ENCODE measurements at places on chromosomes 16 and 17.

DNA sequence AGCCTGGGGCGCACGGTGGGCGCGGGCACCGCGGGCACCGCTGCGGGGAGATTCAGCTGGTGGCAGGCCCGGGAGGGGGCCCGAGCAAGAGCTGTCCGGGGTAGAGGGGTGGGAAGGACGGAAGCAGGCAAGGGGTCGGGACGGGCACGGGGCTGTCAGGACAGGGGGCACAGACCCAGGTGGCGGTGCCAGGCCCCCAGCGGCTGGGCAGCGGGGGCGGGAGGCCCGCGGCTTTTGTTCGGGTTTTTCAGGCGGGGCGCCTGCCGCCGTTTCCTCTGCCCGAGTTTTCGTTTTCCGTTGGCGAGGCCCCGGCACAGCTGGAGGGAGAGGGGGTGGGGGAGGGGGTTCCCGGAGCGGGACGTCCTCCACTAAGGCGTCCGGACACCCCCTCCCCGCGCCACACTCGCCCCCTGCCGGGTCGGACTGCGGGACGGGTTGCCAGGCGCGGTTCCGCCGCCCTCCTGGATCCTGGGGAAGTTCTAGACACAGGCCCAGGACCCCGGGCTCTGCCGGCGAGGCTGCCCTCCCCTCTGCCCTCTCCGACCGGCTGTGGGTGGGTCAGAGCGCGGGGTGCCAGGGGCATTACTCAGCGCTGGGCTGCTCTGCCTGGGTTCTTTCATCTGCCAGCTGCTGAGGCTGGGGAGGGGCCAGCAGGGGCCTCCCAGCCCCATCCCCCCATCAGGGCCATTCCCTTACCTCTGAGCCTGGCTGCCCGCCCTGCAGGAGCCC lies 543 bp downstream of the ARHGAP23 start:
- peak overlapping the region; percentile 68 for H3K27ac ChIP-seq
- peak overlapping the region; percentile 83 for H3K4me3 ChIP-seq
- peak; percentile 20 for DNase-seq

DNA sequence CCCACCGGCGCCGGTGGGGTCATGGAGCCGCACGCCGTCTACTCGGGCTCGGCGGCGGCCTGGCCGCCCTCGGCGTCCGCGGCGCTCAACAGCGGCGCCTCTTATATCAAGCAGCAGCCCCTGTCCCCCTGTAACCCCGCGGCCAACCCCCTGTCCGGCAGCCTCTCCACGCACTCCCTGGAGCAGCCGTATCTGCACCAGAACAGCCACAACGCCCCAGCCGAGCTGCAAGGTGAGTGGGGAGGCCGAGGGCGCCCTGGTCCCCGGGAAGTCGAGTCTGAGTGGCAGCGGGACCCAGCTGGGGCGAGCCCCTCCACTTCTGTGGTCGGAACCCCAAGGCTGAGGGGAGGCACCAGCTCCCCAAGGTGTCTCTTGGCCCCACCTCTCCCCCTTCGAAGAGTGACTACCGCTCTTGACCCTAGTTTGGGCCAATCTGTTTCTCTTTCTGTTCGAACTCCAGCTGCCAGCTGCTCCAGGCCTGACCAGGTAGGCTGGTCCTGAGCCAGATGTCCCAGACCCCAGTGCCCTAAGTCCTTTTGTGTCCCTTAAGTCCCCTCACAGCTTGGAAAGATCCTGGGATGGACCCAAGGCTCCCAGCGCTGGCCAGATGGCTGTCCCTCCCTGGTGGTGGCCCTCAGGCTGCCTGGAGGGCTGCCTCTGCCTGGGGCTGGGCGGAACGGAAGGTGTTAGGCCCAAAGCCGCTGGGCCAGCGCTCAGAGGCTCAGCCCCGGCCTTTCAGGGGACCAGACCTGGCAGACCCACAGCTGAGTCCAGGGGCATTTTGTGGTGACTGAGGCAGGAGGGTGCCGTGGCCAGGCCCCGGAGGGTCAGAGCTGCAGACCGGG lies 1.2 kb downstream of the FOXF1 start:
- H3K27me3 ChIP-seq = peaks cover 16% of the 10 kb centered on the region
- DNase-seq = no peak
- peak overlapping the region; percentile 91 for H3K4me3 ChIP-seq
- H3K27ac ChIP-seq = peak overlapping the region; percentile 79
- peaks cover 34% of the 10 kb centered on the region for H3K4me1 ChIP-seq

DNA sequence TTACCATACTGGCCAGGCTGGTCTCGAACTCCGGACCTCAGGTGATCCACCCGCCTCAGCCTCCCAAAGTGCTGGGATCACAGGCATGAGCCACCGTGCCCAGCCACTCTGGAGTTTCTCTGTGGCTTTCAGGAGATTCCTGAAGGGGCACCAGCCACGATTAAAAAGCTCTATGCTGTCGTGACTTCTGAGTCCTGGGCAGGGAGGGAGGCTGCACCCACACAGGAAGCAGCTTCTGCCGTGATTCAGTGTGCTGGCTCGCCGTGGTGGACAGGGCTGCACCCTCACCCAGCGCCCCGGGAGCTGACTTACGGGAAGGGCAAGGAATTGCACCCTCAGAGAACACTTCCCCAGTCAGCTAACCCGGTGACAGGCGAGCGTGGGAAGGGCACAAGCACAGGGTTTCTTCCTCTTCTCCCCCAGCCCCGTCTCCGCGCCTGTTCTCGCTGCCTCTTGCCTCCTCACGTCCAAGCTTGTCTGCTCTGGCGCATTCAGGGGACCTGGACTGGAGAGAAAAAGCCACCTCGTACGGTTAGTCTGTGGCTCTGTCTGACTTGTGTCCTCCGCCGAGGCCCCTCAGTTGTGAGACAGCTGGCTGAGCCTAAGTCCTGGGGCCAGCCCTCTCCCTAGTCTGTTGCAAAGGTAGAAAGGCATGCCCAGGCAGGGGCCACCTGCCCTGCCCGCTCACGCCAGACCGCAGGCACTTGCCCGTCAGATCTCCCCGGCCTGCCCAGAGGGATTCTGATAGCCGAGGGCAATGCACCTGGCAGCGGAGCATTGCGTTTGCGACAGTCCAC lies 145.0 kb downstream of the SEC14L1 start:
- peaks cover 71% of the 10 kb centered on the region for H3K4me1 ChIP-seq
- H3K36me3 ChIP-seq = no peaks in the 10 kb centered on the region
- peak overlapping the region; percentile 52 for H3K4me3 ChIP-seq
- H3K27ac ChIP-seq = peak overlapping the region; percentile 97

DNA sequence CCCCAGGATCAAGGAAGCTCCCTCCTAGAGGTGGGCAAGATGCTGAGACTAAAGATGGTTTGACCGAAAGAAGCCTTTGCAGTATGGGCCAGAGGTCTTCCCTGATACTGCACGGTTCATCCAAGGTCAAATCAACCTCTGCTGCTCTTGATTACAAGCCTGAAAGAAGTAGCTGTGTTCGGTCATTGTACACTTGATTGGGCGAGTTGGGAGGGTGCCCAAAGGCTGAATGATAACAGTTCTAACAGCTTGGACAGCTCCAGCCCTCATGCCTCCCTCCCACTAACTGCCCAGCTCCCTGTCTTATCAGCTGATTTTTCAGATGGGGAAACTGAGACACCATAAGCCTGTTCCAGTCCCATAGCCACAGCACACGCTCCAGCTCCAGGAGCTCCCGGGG lies 42.8 kb downstream of the ABCC12 start:
- H3K36me3 ChIP-seq = no peaks in the 10 kb centered on the region
- no peak overlapping the region for H3K4me3 ChIP-seq
- no peak overlapping the region for H3K27ac ChIP-seq

GRCh38 chr16:30585022-30585399 lies 486 bp downstream of the ZNF785 start:
- peak overlapping the region; percentile 85 for H3K27ac ChIP-seq
- no peak for DNase-seq
- H3K4me3 ChIP-seq = peak overlapping the region; percentile 95
- H3K4me1 ChIP-seq = peaks cover 13% of the 10 kb centered on the region
- peaks cover 12% of the 10 kb centered on the region for H3K36me3 ChIP-seq

GRCh38 chr17:47203984-47204721 lies 5.0 kb upstream of the MYL4 start:
- peaks cover 2% of the 10 kb centered on the region for H3K27me3 ChIP-seq
- H3K36me3 ChIP-seq = no peaks in the 10 kb centered on the region
- peak overlapping the region; percentile 78 for H3K27ac ChIP-seq
- H3K4me1 ChIP-seq = peaks cover 33% of the 10 kb centered on the region
- DNase-seq = peak; percentile 35
- H3K4me3 ChIP-seq = 0 out of 2 replicates have a peak overlapping the region, but pooled peaks have one; percentile 63

GRCh38 chr17:20721171-20721570 lies 141.6 kb downstream of the CDRT15L2 start:
- H3K4me1 ChIP-seq = no peaks in the 10 kb centered on the region
- peaks cover 13% of the 10 kb centered on the region for H3K27me3 ChIP-seq
- H3K27ac ChIP-seq = no peak overlapping the region
- no peak for DNase-seq

- DNase-seq = no peak
- H3K27ac ChIP-seq = no peak overlapping the region
- H3K36me3 ChIP-seq = peaks cover 8% of the 10 kb centered on the region
- peaks cover 15% of the 10 kb centered on the region for H3K27me3 ChIP-seq
These were observed 40.4 kb upstream of the DNAH17 start for GRCh38 chr17:78617511-78618061.

GRCh38 chr17:73343168-73343634 lies 31.4 kb upstream of the CDC42EP4 start:
- H3K4me3 ChIP-seq = peak overlapping the region; percentile 37
- DNase-seq = no peak
- H3K27me3 ChIP-seq = peaks cover 3% of the 10 kb centered on the region
- no peak overlapping the region for H3K27ac ChIP-seq

DNA sequence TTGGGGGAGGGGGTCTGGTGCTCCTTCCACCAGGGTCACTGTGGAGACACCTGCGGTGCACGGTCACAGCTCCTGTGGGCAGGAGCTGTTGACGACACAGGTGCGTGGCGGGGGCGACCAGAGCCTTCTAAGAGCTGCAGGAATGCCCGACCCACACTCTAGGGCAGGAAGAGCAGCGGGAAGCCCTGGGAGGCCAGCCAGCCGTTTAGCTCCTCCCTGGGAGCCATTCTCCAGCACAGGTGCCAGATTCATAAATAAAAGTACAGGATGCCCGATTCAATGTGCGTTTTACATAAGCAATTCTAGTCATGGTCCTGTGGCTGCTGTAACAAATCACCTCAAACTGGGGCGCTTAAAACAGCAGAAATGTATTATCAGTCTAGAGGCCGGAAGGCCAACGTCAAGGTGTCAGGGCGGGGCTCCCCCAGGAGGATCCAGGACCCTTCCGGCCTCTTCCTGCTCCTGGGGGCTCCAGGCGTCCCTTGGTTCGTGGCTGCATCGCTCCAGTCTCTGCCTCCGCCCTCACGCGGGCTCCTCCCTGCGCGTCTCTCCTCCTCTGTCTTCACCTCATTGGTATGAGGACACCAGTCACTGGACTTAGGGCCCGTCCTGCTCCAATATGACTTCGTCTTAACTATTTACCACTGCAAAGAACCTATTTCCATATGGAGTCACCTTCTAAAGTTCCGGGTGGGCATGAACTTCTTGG lies 155.4 kb downstream of the FOXL1 start:
- H3K27ac ChIP-seq = no peak overlapping the region
- H3K27me3 ChIP-seq = peaks cover 17% of the 10 kb centered on the region
- DNase-seq = no peak
- peaks cover 50% of the 10 kb centered on the region for H3K4me1 ChIP-seq
- no peaks in the 10 kb centered on the region for H3K36me3 ChIP-seq

- DNase-seq = no peak
- H3K27ac ChIP-seq = no peak overlapping the region
- H3K27me3 ChIP-seq = no peaks in the 10 kb centered on the region
- no peak overlapping the region for H3K4me3 ChIP-seq
- H3K36me3 ChIP-seq = no peaks in the 10 kb centered on the region
These were observed 41.5 kb downstream of the LDHD start for GRCh38 chr16:75074920-75075687.

DNA sequence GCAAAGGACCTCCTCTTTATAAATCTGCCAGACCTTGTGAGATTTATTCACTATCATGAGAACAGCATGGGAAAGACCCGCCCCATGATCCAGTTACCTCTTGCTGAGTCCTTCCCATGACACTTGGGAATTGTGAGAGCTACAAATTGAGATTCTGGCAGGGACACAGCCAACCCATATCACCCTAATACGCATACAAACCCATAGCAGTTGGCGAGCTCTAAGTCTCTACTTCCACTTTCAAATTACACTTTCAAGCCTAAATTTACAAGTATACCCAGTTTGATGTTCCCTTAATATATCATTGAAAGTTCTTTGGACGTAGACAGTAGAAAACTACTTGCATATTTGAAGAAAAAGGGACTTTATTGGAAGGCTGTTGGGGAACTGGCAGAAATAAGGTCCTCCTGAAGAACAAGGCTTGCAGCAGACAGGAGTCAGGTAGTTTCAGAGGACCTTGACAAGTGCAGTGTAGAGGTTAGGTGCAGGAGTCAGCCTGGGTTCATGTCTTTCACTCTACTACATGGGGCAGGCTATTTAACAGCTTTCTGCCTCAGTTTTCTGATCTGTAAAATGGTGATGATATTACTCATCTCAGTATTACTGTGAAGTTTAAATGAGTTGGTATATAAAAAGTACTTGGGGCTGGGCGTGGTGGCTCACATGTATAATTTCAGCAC lies 107.9 kb upstream of the EEF2KMT start:
- no peaks in the 10 kb centered on the region for H3K4me1 ChIP-seq
- no peaks in the 10 kb centered on the region for H3K36me3 ChIP-seq
- no peak for DNase-seq
- no peak overlapping the region for H3K27ac ChIP-seq
- no peak overlapping the region for H3K4me3 ChIP-seq
- H3K27me3 ChIP-seq = no peaks in the 10 kb centered on the region

- no peaks in the 10 kb centered on the region for H3K27me3 ChIP-seq
- H3K4me1 ChIP-seq = peaks cover 51% of the 10 kb centered on the region
- H3K27ac ChIP-seq = no peak overlapping the region
- DNase-seq = no peak
These were observed 74.5 kb downstream of the MYH10 start for GRCh38 chr17:8556074-8556473.

- no peak overlapping the region for H3K4me3 ChIP-seq
- H3K36me3 ChIP-seq = no peaks in the 10 kb centered on the region
- no peak overlapping the region for H3K27ac ChIP-seq
- H3K27me3 ChIP-seq = peaks cover 2% of the 10 kb centered on the region
- no peaks in the 10 kb centered on the region for H3K4me1 ChIP-seq
- DNase-seq = no peak
These were observed 11.1 kb downstream of the CHP2 start for GRCh38 chr16:23765933-23766332.

DNA sequence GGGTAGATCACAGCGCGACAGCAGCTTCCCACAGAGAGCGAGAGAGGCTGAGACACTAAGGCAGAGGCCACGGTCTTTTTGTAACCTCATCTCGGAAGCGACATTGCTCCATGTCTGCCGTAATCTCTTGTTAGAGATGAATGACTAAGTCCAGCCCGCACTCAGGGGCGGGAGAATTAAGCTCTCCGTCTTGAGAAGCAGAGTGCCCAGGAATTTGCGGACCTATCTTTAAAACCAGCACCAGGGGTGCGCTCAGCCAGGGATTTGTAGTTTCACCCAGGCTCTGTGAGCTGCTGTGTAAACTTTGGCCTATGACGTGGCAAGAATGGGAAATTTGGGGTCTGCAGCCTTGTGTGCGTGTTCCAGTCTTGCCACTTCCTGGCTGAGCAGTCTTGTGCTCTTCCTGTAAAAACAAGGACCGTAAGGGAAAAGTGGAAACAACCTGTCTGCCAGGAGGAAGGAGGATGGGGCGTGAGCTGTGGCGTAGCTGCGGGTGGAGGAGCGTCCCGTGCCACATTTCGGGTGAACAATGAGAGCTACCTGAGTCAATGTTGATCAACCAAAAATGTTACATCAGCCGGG lies 16.0 kb upstream of the JPH3 start:
- H3K4me1 ChIP-seq = peaks cover 34% of the 10 kb centered on the region
- H3K4me3 ChIP-seq = no peak overlapping the region
- H3K36me3 ChIP-seq = no peaks in the 10 kb centered on the region
- no peak for DNase-seq
- peaks cover 19% of the 10 kb centered on the region for H3K27me3 ChIP-seq
- H3K27ac ChIP-seq = no peak overlapping the region
